ENCODE measurements at places on chromosomes 2 and 18.

DNA sequence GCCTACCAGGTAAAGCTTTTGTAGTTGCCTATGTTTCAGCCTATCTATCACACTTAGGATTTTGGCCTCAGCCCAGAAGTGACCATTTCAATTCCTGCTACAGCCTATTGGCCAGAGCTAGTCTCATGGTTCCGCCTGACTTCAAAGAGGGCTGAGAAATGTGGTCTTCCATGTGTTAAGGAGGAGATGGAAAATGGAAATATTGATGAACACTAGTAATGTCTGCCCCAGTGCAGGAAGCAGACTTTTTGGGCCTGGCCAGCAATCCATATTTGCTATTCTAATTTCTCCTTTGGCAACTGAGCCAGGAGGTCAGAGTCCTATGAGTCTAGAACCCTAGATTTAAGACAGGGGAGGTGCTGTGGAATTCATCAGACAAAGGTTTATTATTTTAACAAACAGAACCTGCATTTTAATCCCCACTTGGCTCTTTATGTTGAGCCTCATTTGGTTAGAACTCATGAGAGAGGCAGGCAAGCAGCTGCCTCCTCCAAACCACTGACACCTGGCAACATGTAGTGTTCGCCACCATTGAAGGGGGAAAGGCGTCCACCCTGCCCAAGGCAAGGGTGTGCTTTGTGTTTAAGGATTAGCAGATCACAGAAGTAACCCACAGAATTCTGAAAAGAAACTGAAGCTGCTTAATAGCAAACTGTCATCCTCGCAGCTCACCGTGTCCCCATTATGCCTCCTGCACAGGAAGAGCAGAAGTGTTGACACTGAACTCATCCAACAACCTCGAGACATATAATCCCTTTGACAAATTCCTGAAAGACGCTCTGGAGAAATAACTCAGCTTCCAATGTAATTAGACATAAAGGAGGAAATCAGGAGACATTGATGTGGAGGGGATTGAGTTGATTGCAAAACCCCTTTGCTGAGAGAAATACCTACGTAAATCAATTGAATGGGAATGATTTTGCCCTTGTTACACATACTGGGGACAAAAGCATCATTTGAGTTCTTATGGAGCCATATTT, 47.7 kb upstream of the SCG2 start:
- DNase-seq, result no peak

- no peak for DNase-seq
These were observed 69.0 kb downstream of the CTAGE1 start for GRCh38 chr18:22348521-22349316.

GRCh38 chr2:128777196-128778035, 458.7 kb upstream of the HS6ST1 start:
- DNase-seq, result no peak

GRCh38 chr2:67613227-67613626, 216.1 kb downstream of the ETAA1 start:
- no peak for DNase-seq

DNA sequence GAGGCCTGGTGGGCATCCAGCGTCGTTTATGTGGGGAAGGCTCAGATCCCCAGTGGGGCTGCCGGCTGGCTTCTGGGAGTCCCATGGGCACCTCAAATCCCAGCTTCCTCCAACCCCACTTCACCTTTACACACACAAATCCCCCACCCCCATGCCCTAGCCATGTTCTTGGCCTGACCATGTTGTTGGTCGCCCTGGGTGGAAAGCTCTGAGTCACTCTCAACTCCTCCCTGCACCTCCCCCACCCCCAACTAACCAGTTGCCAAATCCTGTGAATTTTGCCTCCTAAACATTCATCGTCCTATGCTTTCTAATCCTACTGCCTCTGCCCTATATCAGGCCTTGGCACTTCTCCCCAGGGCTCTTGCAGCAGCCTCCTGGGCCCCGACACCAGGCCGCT, 6.4 kb downstream of the TNS1 start:
- DNase-seq, result peak; percentile 54

DNA sequence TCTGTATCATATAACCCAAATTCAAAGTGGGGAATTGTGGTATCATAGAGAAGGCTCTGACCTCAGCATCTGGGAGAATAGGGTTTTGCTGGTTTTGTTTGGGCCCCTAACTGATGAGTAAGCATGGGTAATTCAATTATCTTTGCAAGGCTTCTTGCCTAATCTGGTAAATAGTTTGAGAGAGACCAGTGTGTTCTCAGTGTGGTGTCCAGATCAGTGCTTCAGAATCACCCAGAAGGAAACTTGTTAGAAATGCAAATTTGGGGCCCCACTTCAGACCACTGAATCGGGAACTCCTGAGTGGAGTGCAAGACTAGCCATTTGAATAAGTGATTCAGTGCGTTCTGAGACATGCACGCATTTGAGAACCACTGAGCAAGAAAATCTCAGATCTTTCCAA, 282.7 kb downstream of the EPHA4 start:
- DNase-seq, result no peak

DNA sequence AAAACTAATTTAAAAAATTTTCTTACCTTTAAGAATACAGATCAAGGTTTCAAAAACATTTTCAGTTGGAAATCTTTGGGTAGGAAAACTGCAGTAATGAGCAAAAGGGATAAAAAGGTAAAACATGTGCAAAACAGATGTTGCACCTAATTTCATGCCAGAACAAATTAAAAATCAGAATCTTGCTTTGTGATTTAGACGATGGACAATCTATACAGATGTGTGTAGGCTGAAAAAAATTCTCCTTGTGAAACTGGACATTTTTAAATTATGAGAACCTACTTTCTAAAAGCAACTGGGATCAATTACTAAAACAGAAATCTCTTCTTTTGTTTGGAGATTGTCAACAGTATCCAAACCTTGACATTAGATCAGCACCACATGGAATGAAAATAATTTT, 183.2 kb upstream of the ITGA4 start:
- DNase-seq, result no peak

GRCh38 chr2:215526341-215526740, 90.5 kb upstream of the FN1 start:
- DNase-seq, result no peak

- DNase-seq, result no peak
These were observed 397.8 kb upstream of the CHST9 start for GRCh38 chr18:27582760-27583412.

DNA sequence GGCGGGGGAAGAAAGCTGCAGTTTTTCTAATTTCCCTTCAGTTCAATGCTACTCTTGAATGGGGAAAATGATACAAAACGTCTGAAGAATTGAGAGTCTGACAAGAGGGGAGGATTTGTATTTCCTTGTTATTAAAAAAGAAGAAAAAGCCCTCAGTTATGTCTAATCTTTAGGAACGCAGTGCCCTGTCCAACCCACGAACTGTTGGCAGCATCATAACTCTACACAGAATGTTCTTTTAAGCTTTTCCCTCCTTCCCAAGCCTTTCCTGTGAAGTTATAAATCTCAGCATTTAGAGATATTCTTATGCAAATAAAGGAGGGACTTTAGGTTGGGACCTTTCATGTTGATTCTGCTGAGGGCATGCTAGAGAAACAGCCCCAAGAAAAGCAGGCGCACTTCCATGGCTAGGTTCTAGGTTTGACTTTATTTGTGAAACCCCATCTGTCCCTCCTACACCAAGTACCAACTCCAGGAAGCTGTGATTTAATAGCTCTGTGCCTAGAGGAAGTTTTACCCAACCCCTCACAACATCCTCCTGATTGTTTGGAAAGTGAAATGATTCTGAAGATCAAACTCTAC, 288.6 kb downstream of the SETBP1 start:
- no peak for DNase-seq

DNA sequence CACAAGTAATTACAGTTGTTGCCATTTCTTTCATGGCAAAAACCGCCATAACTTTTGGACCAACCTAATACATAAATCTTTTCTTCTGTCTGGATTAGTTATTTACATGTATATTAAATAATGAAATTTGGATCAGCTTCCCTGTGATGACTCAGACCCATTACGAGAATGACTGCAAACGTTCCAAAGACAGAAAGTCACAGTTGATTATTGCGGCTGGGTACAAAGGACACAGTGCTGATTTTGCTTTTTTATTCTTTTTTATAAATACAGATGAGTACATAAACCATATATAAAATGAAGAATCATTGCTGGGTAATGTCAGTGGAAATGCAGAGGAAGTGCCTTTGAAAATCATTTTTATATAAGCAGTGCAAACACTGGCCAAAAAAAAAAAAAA, 126.2 kb downstream of the TWIST2 start:
- DNase-seq, result no peak

GRCh38 chr2:83972128-83972527, 487.0 kb downstream of the SUCLG1 start:
- no peak for DNase-seq

GRCh38 chr2:25548601-25549000, 124.8 kb downstream of the DTNB start:
- no peak for DNase-seq

DNA sequence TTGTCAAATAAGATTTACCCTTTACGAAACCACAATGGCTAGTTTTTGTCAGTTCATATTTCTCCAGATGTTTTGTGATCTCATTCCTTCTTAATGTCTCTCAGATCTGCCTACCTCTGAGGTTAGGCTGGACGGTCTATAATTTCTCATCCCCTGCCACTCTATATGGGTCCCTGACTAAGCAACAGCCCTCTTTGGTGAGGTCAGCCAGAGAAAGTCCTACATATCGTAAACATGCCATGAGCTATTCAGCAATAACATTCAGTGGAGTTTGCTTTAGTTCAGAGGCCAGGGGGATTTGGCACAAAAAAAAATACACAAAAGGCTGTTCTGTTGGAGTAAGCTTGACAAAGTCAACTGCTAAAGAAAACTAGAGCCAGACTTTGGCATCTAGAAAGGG, 192.1 kb upstream of the NCKAP5 start:
- no peak for DNase-seq

- no peak for DNase-seq
These were observed 367.9 kb downstream of the MTX2 start for GRCh38 chr2:176637142-176637485.

- no peak for DNase-seq
These were observed 162.4 kb downstream of the LRP1B start for GRCh38 chr2:141968433-141968832.

GRCh38 chr2:83063511-83063910, 1395.6 kb downstream of the SUCLG1 start:
- DNase-seq, result no peak

DNA sequence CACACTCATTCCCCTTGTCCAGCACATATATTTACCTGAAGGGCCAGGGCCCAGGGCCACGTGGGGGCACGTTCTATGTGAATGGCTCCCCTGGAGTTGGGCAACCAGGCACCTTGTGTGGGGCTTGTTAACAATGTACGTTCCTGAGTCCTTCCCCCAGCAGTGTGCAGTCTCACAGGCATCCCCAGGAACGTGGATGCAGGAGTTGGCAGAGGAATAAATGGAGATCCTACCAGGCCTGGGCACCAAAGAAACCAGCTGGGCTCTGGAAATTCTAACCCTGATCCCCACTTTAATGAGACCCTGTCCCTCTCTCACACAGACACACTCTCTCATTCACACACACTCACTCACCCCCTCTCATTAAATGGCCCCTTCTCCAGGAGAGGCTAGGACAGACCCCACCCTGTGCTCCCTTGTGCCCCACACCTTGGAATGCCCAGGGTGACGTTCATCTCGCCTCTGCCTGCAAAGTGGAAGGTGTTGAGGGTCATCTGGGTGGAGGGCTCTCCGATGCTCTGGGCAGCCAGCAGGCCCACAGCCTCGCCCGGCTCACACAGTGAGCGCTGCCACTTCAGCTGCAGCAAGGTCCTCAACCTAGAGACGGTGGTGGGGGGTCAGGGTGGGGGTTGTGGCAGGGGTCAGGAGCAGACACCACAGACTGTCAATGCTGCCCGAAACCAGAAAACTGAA, 65.6 kb downstream of the POLR1A start:
- no peak for DNase-seq

DNA sequence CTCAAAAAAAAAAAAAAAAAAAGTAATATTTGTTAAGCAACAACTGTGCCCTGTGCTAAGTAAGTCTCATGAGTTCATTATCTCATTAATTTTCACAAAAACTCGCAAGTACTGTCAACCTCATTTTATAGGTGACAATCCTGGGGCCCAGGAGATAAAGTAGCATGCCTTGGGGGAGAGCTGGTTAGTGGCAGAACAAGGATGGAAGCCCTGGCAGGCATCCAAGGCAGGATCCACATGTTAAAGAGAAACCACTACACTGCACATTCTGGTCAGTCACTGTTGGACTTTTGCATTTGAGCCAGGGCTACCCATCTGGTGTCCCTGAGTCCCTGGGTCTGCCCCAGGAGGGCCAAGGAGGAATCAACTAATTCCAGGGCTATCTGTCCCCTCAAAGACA, 54.6 kb downstream of the ZFP36L2 start:
- peak; percentile 65 for DNase-seq

DNA sequence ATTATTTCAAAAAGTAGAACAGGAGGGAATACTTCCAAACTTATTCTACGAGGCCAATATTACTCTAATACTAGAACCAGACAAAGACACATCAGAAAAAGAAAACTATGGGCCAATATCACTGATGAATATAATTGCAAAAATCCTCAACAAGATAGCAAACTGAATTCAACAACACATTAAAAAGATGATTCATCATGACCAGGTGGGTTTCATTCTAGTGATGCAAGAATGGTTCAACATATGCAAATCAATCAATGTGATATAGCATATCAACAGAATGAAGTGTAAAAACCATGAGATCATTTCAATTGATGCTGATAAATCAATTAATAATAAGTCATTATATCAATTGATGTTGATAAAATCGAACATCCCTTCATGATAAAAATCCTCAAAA, 22.4 kb upstream of the EML6 start:
- DNase-seq, result no peak

DNA sequence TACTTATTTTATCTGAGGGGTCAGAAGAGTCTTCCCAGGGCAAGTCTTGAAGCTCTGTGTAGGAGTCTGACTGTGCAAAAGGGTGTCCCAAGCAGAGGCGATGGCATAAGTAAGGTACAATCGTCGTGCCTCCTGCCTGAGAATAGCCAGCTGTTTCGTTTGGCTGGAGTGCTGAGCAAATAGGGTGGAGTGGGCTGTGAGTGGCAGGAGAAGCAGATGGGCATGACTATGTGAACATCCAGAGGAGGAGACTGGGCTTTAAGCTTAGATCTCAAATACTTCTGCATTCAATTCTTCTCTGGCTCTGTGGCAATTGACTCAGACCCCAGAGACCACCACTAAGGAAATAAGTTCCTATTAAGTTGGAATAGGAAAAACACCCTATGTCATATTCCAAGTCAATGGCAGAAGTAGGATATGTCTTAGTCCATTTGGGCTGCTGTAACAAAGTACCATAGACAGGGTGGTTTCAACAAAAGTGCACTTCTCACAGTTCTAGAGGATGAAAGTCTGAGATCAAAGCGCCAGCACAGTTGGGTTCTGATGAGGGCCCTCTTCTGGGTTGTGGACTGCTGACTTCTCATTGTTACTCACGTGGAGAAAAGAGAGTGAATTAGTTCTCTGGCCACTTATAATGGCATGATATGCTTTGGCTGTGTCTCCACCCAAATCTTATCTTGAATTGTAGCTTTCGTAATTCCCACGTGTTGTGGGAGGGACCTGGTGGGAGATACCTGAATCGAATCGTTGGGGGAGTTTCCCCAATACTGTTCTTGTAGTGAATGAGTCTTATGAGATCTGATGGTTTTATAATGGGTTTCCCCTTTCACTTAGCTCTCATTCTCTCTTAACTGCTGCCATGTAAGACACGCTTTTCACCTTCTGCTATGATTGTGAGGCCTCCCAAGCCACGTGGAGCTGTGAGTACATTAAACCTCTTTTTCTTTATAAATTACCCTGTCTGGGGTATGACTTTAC, 120.2 kb downstream of the LPIN1 start:
- no peak for DNase-seq

GRCh38 chr18:32770666-32771168, 2.1 kb downstream of the KLHL14 start:
- no peak for DNase-seq

GRCh38 chr2:70084973-70085710, 2.1 kb upstream of the PCBP1 start:
- DNase-seq, result no peak

Data from suppressor macrophage (primary cell).